ENCODE measurements at places on chromosomes 12 and 14. TPM values are rescaled to one million over a fixed set of nuclear protein-coding genes. Genes with fewer than 3 reads are reported as not detected.

The SCNN1A gene
- total RNA-seq = 9.5 TPM

The OVCH1 gene
- total RNA-seq = not detected

The CRIP2 gene
- total RNA-seq = 11.2 TPM

The DACT1 gene
- total RNA-seq = 1.3 TPM

The MRPL42 gene
- 35.0 TPM for total RNA-seq

The TMEM233 gene
- total RNA-seq = 0.40 TPM

The TOMM20L gene
- total RNA-seq = not detected

The CD27 gene
- total RNA-seq = 0.71 TPM

The TMEM229B gene
- 1.3 TPM for total RNA-seq

DNA sequence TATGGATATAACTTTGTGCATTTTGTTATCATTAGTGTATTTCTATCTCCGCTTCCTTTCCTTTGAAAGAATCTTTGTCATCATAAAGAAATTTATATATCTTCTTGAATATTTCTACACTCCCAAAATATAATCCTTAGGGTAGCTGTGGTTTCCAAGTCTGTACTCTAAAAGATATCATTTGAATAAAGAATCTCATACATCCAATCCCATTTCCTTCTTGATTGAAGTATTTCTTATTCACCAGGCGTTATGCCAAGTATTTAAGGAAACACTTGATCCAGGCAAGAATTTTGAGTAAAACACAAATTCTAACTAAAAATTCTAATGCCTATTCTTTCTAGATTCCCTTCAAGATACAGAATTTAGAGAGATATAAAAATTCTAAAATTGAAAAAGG is 821.8 kb downstream of the GALC start:
- no peak overlapping the region for H3K4me3 ChIP-seq
- no peak for DNase-seq
- no peaks in the 10 kb centered on the region for H3K27me3 ChIP-seq
- no peaks in the 10 kb centered on the region for H3K4me1 ChIP-seq
- no peak overlapping the region for H3K27ac ChIP-seq

GRCh38 chr14:28542040-28542439 is 224.5 kb upstream of the FOXG1 start:
- no peaks in the 10 kb centered on the region for H3K4me1 ChIP-seq
- no peaks in the 10 kb centered on the region for H3K36me3 ChIP-seq
- H3K4me3 ChIP-seq = no peak overlapping the region

DNA sequence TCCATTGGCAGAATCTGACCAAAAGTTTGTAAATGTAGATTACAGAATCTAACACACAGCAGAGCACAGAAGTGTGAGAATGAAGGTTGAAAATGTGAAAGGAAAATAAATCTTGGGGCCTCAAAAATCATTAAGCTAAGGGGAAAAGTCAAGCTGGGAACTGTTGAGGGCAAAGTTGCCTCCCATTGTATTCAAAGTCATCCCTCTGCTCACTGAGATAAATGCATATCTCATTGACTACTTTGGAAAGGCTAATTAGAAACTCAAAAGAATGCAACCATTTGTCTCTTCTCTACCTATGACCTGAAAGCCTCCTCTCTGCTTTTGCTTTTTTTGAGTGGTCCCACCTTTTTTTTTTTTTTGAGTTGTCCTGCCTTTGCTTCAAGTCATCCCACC is 97.4 kb upstream of the ATF7IP start:
- no peak for DNase-seq
- no peaks in the 10 kb centered on the region for H3K4me1 ChIP-seq
- H3K27ac ChIP-seq = no peak overlapping the region
- H3K27me3 ChIP-seq = no peaks in the 10 kb centered on the region

DNA sequence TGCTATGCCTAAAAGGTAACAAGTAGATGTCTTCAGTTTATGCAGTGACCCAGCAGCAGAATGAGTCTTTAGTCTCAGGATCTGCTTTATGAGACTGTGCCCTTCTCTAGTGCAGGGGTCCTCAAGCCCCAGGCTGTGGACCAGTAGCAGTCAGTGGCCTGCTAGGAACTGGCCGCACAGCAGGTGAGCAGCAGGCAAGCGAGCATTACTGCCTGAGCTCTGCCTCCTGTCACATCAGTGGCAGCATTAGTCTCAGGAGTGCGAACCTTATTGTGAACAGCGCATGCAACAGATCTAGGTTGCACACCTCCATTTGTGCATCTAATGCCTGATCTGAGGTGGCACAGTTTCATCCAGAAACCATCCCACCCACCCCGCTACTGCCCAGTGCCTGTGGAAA is 38.4 kb downstream of the LRP6 start:
- no peaks in the 10 kb centered on the region for H3K27me3 ChIP-seq
- peaks cover 2% of the 10 kb centered on the region for H3K4me1 ChIP-seq
- DNase-seq = no peak
- H3K27ac ChIP-seq = no peak overlapping the region
- H3K4me3 ChIP-seq = no peak overlapping the region

GRCh38 chr14:45298423-45299117 is 45.6 kb upstream of the MIS18BP1 start:
- no peak overlapping the region for H3K4me3 ChIP-seq
- no peak for DNase-seq
- no peaks in the 10 kb centered on the region for H3K36me3 ChIP-seq
- H3K4me1 ChIP-seq = no peaks in the 10 kb centered on the region

- peak overlapping the region; percentile 66 for H3K4me3 ChIP-seq
- DNase-seq = no peak
- H3K27ac ChIP-seq = peak overlapping the region; percentile 39
- H3K36me3 ChIP-seq = no peaks in the 10 kb centered on the region
- peaks cover 6% of the 10 kb centered on the region for H3K4me1 ChIP-seq
- no peaks in the 10 kb centered on the region for H3K27me3 ChIP-seq
These were observed 489 bp upstream of the EML5 start for GRCh38 chr14:88793259-88793625.

DNA sequence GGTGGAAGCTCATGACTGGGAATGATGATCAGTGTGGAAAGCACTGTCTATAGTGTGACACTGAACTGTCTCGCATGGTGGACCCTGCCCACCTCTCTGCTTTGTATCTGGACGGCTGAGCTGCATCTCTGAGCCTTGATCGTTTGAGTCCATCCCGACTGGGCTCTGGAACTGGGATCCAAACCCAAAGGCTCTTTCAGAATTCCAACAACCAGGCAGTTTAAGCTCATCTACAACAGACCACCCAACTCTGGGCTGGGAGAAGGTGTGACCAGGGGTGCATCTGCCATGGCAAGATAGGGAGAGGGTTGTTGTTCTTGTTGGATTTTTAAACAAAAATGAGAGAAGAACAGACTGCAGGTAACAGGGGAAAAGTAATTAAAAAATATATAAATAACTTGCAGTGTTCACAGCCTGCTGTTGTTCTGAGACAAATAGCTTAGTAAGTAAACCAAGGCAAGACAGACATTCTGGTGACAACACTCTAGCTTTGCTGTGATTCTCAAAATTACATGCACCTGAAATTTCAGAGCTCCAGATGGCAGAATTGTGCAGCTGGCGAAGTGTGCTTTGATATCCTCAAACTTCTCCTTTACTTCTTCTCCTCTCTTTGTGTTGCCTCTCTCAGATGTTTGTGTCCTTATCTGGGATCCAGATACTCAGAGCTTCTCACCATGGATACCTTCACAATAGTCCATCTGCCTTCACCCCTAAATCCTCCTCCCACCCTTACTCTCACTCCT is 209.6 kb downstream of the EMP1 start:
- no peaks in the 10 kb centered on the region for H3K4me1 ChIP-seq
- H3K27ac ChIP-seq = no peak overlapping the region
- no peaks in the 10 kb centered on the region for H3K36me3 ChIP-seq
- no peak for DNase-seq
- H3K27me3 ChIP-seq = no peaks in the 10 kb centered on the region

DNA sequence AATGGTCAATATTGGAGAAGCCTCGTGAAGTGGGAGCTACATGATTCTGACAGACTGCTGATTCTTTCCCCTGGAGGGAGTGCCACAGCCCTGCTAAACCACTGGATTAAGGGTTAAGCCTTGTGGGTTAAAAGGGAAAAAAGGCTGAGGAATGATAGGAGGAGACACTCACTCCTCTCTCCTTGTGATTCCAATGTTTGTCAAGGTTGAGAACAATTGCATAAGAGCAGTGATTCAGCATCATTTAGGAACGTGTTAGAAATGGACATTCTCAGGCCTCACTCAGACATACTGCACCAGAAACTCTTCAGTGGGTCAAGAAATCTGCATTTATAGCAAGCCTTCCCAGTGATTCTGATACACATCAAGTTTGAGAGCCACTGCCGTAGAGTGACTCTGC is 87.8 kb upstream of the GZMB start:
- H3K4me1 ChIP-seq = no peaks in the 10 kb centered on the region
- H3K27ac ChIP-seq = no peak overlapping the region
- no peaks in the 10 kb centered on the region for H3K27me3 ChIP-seq

- no peak for DNase-seq
- H3K27ac ChIP-seq = no peak overlapping the region
- no peaks in the 10 kb centered on the region for H3K4me1 ChIP-seq
- H3K36me3 ChIP-seq = no peaks in the 10 kb centered on the region
- H3K27me3 ChIP-seq = no peaks in the 10 kb centered on the region
These were observed 211.0 kb downstream of the TBX5 start for GRCh38 chr12:114194956-114195355.

Data from right lobe of liver (tissue), 6 donors.